ENCODE measurements at places on chromosomes 7 and 10. TPM values are rescaled to one million over a fixed set of nuclear protein-coding genes. Genes with fewer than 3 reads are reported as not detected.

IRF5 gene
- total RNA-seq, result not detected

ZPBP gene
- not detected for total RNA-seq

RASA4B gene
- total RNA-seq, result 1.8 TPM

GOLGA7B gene
- total RNA-seq, result not detected

WNT2 gene
- 1.4 TPM for total RNA-seq

GPR26 gene
- not detected for total RNA-seq

DIP2C gene
- 8.4 TPM for total RNA-seq

TMEM248 gene
- 76.8 TPM for total RNA-seq

CDH23 gene
- total RNA-seq, result 0.18 TPM

DLX5 gene
- not detected for total RNA-seq

ACTR3C gene
- 1.6 TPM for total RNA-seq

OR2A12 gene
- not detected for total RNA-seq

FAM131B gene
- 1.00 TPM for total RNA-seq

GSTO2 gene
- total RNA-seq, result 2.0 TPM

TEX47 gene
- not detected for total RNA-seq

TET1 gene
- 2.1 TPM for total RNA-seq

PON3 gene
- not detected for total RNA-seq

ACTL6B gene
- total RNA-seq, result not detected

MEOX2 gene
- total RNA-seq, result 0.37 TPM

SLC29A4 gene
- total RNA-seq, result 3.8 TPM

ANKRD2 gene
- total RNA-seq, result 1.2 TPM

TRIM56 gene
- 22.3 TPM for total RNA-seq

CYP3A7 gene
- total RNA-seq, result 0.14 TPM

GTF2I gene
- total RNA-seq, result 84.8 TPM

DOCK4 gene
- 6.8 TPM for total RNA-seq

OTUD1 gene
- 4.3 TPM for total RNA-seq

NUTM2E gene
- under 0.01 TPM for total RNA-seq

ZNF425 gene
- 5.8 TPM for total RNA-seq

NSMCE4A gene
- total RNA-seq, result 16.5 TPM

SFRP4 gene
- 9.0 TPM for total RNA-seq

DYDC2 gene
- total RNA-seq, result not detected

GIMAP5 gene
- 0.14 TPM for total RNA-seq

NRP1 gene
- total RNA-seq, result 125 TPM

IQUB gene
- 0.43 TPM for total RNA-seq

CALML5 gene
- total RNA-seq, result not detected

NKX6-2 gene
- not detected for total RNA-seq

HABP2 gene
- total RNA-seq, result not detected

TMEM196 gene
- not detected for total RNA-seq
